ENCODE measurements at places on chromosomes 5 and 9.

DNA sequence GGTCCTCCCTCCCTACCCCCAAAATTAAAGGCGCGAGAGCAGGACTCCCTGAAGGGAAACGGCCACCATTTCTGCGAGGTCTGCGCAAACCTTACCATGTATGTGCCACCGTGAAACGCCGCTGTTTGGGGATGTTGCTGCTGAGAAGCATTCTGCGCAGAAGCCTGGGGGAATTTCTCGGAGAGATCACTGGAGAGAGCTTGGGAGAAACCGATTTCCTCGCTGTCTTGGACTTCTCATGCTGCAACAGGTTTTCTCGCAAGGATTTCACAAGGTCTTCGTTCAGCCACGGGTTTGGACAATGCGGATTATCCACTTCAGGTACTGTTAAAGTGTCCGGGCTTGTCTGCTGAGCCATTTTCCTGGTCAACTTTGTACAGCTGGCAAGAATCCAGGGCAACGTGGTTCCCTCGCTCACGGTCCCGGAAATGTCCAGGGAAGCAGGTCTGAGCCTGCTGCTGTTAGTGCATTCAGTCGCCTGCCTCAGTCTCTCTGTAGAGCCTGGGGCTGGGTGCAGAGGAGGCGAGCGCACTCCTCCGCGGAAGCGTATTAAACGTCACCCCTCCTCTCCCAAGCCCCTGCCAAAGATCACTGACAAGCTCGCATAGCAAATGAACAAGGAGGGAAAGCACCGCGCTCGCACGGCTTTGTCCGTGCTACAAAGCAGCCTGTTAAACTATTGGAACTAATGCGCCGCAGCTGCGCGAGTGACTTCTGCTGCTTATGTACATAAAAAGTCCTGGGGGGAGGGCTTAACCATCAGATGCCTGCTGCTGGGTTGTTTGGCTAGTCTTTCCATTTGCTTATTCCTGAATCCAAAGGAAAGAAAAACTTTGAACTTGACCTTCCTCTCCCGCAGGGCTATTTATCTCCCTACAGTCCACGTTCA lies 125.1 kb downstream of the PDE4D start:
- peak; percentile 76 for DNase-seq

GRCh38 chr5:75671506-75671905 lies 45.7 kb downstream of the POC5 start:
- DNase-seq = no peak

DNA sequence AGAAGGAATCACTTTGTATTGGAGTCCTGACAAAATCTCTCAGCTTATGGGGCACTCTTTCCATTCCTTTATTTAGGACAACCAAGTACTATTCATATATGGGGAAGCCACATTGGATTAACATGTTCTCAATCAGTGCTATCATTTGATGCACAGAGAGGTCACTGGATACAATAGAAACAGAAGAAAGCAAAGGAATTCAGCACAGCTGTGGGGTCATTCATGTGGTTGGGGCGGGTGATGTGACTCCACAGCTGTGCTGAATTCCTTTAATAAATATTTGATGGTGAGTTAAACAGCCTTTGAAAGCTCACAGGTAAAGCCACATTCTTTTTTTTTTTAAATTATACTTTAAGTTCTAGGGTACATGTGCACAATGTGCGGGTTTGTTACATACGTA lies 854 bp upstream of the TEX48 start:
- DNase-seq = no peak

DNA sequence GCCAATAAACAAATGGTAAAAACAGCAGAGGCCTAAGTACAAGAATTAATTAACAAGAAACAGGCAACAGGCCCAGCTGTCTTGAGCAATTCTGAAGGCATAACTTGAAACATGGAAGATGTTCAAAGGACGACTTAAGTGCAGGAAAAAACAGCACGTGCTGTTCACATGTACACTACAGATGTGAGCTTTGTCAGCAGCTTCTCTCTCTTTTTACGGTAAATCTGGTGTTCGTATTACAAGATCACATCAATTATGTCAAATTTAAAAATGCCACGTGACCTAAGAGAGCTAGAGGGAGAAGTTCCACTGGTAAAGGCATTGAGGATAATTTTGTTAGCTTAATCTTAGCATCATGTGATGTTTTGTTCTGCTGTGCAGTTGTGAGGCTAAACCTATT lies 281.1 kb downstream of the PSAT1 start:
- DNase-seq = peak; percentile 26

DNA sequence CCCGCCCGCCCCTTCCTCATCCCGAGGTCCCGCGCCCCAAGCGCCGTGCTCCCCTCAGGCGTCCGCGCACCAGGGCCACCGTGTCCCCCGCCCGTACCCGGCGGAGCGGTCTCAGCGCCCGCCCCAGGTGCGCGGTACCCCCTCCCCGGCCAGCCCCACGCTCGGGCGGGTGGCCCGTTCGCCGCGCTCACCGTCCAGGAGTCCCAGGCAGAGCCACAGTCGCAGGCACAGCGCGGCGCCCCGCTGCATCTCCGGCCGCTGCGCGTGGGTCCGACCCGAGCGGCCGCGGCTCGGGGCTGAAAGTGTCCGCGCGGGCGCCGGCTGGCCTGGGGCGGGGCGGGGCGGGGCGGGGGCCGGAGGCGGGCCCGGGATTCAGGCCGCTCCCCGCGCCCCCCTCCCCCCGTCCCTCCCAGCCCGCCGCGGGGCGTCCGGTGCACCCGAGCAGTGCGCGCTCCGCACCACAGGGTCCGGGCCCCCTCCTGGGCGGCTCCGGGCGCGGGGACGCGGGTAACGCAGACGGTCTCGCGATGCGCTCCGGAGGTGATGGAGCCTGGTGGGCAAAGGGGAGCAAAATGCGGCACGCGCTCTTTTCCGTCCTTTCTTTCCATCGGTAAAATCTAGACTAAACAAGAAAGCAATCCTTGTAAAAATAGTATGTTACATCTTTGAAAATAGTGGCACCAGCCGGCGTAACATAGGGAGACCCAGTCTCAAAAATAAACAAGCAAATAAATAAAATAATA lies at the start of gene FLT4:
FLT4 (minus strand) TSS at position 304 of the 743 bp plus-strand sequence; CDS start at position 249, 55 bp downstream.
- no peak for DNase-seq

DNA sequence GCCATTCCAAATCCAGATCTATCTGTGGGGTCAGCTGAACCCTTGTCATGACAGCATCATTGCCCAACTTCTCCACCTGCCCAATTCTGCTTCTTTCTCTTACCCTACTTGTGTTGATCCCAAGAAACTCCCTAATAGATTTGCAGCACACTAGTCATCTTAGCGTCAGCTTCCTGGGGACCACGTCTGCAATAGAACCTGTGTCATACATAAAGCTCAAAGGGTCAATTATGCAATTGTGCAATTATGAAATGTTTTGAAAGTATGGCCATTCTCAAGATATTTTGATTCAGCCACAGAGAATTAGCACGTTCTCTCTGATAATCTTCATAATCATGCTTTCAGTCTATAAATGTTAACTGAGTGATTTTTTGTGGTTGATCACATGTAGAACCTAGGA lies 87.4 kb upstream of the PAPPA start:
- no peak for DNase-seq

DNA sequence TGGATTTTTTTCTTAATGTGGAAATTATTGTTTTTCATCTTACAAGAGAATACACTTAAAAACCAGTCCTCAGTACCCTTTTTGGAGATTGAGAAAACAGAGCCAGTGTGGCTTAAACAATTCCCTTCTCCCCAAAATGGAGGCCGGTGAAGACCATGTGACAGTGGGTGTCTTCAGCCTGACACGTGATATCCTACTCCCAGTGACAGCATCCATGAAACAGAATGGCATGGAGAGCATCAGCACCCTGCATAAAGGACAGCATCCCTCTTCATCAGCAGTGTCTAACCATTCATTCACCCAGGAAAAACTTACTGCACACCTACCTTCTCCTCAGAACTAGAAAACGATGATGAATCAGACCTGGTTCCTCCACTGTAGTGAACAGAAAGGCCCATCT lies 103.4 kb upstream of the RAI14 start:
- DNase-seq = no peak

DNA sequence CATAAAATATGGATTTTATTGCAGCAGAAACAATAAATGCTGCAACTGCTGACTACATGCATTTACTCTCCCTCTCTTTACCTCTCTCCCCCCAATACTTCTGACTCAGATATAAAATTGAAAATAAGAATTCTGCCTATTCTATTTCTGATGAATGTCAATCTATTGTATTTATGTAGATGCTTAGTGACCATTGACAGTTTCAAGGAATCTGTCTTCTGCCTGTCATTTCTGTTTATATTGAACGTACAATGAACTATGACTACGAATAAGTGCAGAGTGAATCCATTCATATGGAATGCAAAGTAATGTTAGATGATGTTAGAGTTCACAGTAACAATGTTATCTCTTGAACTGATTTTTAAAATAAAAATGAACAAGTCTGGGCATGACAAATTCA lies 898 bp downstream of the CDH10 start:
- DNase-seq = no peak

DNA sequence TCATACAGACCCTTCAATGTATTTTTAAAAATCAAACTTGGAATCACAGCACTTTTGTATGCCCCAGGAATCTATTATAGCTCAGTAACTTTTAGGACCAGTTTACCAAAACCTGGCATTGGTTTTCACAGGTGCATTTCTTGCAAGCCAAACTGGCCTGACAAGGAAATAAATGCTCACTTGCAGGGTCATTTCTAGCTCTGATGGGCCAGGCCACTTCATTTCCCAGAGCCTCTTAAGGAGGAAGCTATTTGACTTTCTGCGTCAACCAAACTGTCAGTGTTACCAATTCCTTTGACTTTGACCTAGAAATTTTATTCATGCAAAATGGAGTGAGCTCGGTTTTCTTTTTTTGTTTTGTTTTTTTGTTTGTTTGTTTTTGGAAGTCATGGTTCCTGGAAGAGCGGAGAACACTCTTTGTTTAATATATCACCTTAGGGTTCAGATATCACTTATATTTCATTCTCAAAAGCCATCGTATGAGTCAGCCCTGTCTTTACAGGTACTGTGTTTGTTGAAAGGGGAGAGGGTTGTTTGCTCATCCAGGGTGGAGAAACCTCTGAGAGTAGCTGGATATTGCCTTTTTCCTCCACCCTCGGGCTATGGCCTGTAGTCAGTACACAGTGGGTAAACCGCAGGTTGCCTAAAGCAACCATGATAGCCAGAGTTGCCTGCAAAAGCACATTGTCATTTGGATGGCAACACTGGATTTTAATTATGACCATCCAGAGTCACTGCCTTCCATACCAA lies 58.9 kb downstream of the GNA14 start:
- DNase-seq = no peak

DNA sequence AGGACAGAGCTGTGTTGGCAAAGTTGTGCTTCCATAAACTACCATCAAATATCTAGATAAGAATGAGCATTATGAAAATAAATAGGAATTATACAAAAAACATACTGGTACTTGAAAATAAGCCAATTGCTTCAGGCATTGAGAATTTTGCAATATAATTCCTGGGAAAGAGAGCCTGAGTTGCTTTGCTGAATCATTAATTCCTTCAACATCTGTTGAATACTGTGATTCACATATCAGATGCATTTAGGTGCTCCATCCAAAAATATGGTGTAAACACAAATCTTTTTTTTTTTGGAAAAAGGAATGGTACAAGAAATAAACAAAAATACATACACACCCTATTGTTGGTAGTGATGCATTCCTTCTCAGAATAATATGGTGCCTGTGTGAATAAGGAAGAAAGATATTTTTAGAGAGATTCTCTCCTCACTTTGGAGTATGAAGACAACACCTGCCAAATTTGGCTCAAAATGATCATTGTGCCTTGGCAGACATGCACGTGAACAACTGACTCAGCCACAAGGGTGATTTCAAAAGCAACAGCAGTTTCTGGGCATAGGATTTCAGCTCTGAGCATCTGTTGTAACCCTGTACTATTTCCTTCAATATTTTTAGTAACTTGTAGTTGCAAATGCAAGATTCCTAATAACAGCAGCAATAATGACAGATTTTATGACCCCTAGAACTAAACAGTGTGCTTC lies 96.7 kb downstream of the CAVIN4 start:
- no peak for DNase-seq

- DNase-seq = no peak
These were observed 62.6 kb upstream of the FRRS1L start for GRCh38 chr9:109229682-109230081.

DNA sequence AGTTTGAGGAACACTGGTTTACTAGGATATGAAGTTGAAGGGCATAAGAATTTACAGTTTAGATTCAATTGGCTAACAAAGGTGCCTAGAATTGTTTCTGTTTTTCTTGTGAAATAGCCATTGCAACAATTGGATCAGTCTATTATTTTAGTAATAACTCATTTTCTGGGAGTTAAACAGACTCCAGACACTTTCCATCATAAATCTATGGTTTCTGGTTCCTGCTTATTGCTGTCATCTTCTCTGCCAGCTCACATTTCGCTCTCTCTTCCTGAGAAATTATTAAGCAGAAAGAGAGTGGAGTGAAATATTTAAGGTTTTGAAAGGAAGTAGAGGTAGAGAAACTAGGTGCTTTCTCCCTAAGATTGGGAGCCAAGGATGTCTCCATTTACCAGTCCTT lies 165.1 kb upstream of the PRR16 start:
- DNase-seq = peak; percentile 56

DNA sequence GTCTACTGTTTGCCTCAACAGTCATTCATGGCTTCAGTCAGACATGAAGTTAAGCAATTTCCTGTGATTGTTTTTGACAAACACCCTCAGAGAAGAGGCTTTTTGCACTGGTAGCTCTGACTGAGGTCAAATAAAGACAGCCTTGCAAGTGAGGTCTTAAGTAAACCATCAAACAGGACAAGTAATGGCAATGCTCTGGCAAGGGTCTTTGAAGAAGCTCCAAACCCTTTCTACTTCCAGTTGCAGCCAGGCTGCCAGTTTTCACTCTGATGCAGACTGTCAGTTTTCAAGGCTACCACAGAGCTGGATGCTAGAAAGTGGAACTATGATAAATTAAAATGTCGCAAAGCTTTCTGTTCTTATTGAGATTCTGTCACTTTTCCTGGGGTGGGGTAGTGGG lies 421.5 kb upstream of the PTGER4 start:
- no peak for DNase-seq

DNA sequence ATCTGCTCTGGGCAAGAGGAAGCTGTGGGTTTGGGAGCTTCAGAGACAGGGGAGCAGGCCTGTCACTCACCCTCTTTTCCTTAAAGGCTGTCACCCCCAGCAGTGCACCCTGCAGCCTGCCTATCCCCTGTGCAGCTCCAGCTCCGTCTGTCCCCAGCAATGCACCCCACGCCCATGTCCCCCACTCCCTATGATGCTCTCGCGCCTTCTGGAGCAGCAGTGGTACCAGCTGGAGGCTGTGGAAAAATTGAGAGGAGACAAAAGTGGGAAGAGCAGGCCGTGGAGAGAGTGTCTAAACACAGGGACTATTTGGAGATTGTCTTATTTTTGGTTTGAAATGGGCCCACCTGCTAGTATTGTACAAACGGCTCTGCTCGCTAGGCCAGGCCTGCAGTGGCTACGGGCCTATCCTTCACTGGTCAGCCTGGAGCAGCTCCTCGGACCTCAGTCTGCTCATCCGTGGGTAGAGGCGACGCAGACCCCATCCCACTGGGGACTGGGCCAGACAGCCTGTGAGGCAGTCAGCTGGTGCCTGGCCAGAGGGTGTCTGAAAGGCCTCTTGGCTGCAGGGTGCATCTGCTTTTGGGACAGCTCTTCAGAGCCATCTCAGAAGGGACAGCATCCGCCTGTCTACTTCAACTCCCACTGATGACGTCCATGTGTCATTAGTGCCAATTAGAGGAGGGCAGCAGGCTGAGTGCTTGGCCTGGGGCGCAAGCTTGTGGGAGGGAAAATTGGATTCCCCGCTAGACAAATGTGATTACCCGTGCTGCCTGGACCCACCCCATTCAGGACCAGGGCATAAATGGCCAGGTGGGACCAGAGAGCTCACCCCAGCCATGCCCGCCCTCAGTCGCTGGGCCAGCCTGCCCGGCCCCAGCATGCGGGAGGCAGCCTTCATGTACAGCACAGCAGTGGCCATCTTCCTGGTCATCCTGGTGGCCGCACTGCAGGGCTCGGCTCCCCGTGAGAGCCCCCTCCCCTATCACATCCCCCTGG lies at the start of gene DBH:
DBH (plus strand) TSS at position 831 of the 999 bp plus-strand sequence; CDS start at position 840, 9 bp downstream.
- DNase-seq = no peak
